Activated naive CD4-positive, alpha-beta T cell treated with Interleukin-2 at 50 U/mL for 16 hours (primary cell): ENCODE measurements at places on chromosomes 16 and 17.

DNA sequence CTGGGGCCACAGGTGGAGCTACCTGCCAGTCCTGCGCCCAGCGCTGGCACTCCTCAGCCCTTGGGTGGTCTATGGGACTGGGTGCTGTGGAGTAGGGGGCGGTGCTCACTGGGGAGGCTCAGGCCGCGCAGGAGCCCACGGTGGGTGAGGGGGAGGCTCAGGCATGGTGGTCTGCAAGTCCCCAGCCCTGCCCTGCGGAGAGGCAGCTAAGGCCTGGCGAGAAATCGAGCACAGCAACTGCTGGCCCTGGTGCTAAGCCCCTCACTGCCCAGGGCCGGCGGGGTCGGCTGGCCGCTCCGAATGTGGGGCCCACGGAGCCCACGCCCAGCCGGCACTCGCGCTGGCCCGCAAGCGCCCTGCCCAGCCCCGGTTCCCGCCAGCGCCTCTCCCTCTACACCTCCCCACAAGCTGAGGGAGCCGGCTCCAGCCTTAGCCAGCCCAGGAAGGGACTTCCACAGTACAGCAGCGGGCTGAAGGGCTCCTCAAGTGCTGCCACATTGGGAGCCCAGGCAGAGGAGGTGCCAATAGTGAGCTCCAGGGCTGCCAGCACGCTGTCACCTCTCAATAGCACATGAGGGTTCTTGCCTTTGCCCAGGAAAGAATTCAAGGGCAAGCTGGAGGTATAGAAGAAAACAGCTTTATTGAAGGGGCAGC lies 11.0 kb upstream of the EEF2KMT start:
- no peak for DNase-seq

- peak; percentile 64 for DNase-seq
These were observed 5.2 kb upstream of the NUBP1 start for GRCh38 chr16:10738231-10739077.

DNA sequence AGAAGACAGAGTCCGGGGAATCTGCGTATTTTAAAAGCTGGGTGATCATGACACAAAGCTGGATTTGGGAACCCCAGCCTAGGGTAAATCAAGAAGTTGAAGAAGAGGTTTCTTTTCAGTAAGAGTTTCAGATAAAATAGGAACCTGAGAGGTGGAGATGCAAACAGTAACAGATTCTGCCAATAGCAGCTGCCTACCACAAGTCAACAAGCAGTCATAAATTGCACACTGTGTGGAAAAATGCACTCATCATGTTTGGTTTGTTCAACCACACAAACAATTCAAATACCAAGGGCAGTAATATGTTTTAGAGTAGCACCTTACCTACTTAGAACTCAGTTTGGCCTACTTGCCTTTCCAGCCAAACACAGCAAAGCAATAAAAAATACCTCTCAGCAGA lies 14.0 kb downstream of the MYO1D start:
- no peak for DNase-seq

GRCh38 chr16:85648805-85649204 lies 35.7 kb downstream of the GSE1 start:
- DNase-seq, result peak; percentile 24

DNA sequence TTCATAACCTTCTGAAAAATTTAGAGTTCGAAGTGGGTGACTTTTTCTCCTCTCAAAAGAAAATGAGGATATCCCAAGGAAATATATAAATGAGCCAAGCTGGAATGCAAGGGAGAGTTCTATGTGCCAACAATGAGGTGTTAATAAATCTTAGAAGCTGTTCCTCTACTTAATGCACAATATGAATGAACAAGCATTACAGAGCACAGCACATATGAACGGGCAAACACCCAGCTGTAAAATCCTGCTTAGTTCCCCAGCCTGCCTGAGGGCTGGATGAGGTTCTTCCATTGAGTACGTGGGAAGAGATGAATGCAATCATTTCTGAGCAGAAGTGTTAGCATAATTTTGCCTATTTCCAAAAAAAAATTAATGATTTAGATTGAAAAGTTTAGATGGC lies 58.1 kb downstream of the WDR59 start:
- no peak for DNase-seq

DNA sequence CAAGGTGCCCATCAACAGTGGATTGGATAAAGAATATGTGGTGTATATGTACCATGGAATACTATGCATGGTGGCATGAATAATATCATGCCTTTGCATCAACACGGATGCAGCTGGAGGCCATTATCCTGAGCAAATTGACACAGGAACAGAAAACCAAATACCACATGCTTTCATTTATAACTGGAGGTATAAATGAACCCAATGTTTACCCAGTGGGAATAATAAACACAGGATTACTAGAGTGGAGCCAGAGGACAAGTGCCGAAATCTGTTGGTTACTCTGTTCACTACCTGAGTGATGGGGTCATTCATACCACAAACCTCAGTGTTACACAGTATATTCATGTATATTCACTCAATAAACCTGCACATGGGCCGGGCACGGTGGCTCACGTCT lies 125.2 kb downstream of the CDH11 start:
- no peak for DNase-seq

DNA sequence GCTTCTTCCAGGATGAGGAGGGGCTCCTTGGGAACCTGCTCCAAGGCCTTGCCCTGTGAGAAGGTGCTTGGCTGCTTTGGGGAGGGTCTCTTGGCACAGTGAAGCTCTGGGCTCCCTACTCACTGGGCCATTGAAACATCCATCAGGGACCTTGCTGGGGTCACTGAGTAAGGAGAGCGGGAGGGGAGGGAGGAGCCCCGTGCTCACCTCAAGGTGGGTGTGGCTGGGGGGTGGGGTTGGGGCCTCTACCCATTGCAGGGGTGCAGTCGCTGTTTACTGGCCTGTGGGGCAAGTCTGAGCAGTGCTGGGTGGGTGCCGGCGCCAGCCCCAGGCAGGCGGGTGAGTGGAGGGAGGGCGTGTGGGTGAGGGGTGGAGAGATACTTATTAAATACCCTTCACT lies 9.9 kb downstream of the TNS4 start:
- DNase-seq, result no peak

GRCh38 chr17:78828470-78829185 lies 12.0 kb downstream of the USP36 start:
- DNase-seq, result peak; percentile 18

- peak; percentile 76 for DNase-seq
These were observed 2.2 kb upstream of the LIMD2 start for GRCh38 chr17:63701868-63702720.

DNA sequence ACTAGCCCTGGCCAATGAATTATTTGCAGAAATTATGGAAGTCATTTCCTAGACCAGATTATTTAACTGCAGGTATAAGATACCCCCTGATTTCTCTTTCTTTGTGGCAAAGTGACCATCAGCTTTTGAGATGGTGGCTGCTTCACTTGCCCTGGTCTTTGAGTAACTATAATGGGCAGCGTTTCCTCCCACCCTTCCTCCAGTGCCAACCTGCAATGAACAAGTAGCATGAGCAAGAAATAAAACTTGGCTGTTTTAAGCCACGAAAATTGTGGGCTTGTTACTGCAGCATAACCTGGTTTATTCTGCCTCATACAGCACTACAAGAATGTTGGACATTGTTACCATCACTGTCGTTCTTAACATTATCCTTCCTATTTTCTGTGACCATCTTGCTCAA lies 105.3 kb downstream of the CYLD start:
- no peak for DNase-seq

DNA sequence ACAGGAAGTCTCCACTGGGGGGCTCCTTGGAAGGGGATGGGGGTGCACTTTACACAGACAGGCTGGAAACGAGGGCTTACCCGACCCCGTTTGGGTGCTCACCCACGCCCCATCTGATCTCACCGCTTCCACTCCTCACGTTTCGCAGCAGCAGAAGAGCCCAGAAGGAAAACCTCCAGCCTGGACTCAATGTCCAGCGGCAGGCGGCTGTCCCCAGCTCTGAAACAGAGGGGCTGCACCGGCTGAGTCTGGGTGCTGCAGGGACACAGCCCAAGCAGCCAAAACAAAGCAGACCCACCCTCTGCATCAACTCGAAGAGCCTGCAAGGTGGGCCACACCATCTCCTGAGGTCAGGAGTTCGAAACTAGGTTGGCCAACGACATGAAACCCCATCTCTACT lies 3.9 kb downstream of the MEAK7 start:
- DNase-seq, result no peak

GRCh38 chr17:75457047-75457654 lies 716 bp downstream of the TMEM94 start:
- DNase-seq, result peak; percentile 9

DNA sequence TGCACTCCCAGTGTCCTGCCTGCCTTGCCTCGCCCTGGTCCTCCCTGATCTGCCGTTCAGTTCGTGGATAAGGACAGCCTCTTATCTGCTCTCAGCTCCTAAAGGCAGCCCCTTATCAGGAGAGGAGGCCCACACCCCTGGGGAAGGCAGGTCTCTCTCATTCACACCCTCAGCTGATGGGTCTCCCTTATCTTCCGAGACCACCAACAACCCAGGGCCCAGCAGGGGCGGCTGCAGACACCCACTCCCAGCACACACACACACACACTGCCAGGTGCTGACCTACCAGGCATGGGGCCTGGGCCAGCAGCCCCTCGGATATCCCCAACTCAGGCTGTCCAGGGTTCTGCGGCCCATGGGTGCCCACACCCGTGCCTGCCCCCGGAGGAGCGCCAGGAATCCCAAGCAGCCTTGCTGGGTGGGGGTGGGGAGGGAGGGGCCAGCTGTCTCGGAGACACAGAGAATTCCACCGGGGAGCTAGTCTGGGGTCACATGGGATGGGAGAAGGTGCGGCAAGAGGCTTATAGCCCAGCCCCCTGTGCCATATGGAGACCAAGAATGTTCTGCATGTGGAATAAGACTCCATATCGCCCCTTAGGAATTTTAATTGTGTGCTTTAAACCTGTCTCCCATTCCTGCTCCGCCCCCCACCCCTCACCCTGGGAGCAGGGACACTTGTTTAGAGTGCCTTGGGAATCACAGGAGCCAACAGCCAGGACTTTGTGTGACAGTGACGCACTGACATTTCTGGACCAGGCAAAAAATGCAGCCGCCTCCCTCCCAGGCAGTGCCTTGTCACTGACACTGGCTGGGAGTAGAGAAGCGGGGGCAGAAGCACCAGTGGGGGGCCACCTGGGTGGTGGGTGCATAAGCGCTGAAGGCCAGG lies 41.9 kb upstream of the EMP2 start:
- no peak for DNase-seq

DNA sequence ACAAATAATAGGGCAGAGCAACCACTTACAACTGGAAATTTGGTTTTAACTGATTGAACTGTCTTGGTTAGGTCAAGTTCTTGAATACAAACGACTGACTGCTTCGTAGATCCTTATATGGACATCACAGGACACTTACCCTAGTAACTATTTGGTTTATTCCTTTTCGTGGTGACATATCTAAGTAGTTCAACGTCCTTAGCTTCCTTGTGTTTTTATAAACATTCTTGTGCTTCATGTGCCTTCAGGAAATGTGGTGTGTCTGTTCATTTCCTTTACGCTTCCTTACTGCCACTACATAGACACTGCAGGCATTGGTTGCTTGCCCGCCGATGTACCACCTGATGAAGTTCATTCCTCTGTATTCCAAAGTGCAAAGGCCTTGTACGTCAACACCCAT lies 59.3 kb downstream of the USP10 start:
- no peak for DNase-seq
